ENCODE measurements at places on chromosomes 7 and 10. TPM values are rescaled to one million over a fixed set of nuclear protein-coding genes. Genes with fewer than 3 reads are reported as not detected.

Gene GBX1
- total RNA-seq, result not detected

Gene NODAL
- not detected for total RNA-seq

Gene HOXA3
- not detected for total RNA-seq

Gene FFAR4
- total RNA-seq, result not detected

Gene FGFR2
- total RNA-seq, result not detected

Gene SYNPO2L
- total RNA-seq, result not detected

Gene ASZ1
- total RNA-seq, result not detected

Gene TEX47
- not detected for total RNA-seq

Gene ANKRD7
- 0.66 TPM for total RNA-seq

Gene OR2A5
- total RNA-seq, result not detected

Gene AGAP3
- total RNA-seq, result 12.6 TPM

Gene LAMB1
- total RNA-seq, result not detected

Gene MACROH2A2
- 7.4 TPM for total RNA-seq

Gene OPN1SW
- total RNA-seq, result not detected

Gene HYAL4
- total RNA-seq, result not detected

Gene SUN3
- 0.97 TPM for total RNA-seq

Gene KLHDC10
- total RNA-seq, result 18.1 TPM

Gene OR2A42
- total RNA-seq, result not detected

Gene NPY
- total RNA-seq, result not detected

Gene DENND2A
- total RNA-seq, result not detected

Gene SNCG
- total RNA-seq, result not detected

Gene SPDYE5
- total RNA-seq, result not detected

Gene TUBAL3
- total RNA-seq, result not detected

Gene SH2D4B
- total RNA-seq, result 0.21 TPM

Gene CDH23
- 4.9 TPM for total RNA-seq

Gene BTBD16
- not detected for total RNA-seq

Gene NOC3L
- 22.2 TPM for total RNA-seq

Gene EN2
- total RNA-seq, result not detected

Gene IFIT2
- 7.3 TPM for total RNA-seq

Gene VPS37D
- total RNA-seq, result 0.16 TPM

Gene NPY4R2
- total RNA-seq, result not detected

Gene NUDT13
- 1.7 TPM for total RNA-seq

Gene MUC12
- total RNA-seq, result not detected

Gene AFAP1L2
- total RNA-seq, result 4.0 TPM

Gene TET1
- 3.3 TPM for total RNA-seq

Gene GATA3
- total RNA-seq, result 44.9 TPM

Gene DNAJC30
- 8.3 TPM for total RNA-seq

Gene OPN4
- total RNA-seq, result not detected

Gene AOC1
- total RNA-seq, result not detected

Gene CNPY1
- total RNA-seq, result not detected

Gene AKR1E2
- total RNA-seq, result 6.5 TPM

Gene TFR2
- total RNA-seq, result 14.5 TPM

Gene CTTNBP2
- total RNA-seq, result not detected

Gene OGDH
- 114 TPM for total RNA-seq

Gene KCP
- 0.21 TPM for total RNA-seq

Gene LBX1
- not detected for total RNA-seq

Data from activated CD8-positive, alpha-beta T cell treated with anti-CD3 and anti-CD28 coated beads, Interleukin-2, amount 10 ng/mL, durations not matched to agents 7 days and 5 days (primary cell).